ENCODE measurements at places on chromosomes 5 and 9.

GRCh38 chr9:4192450-4192849, 107.4 kb downstream of the GLIS3 start:
- DNase-seq, result no peak

- no peak for DNase-seq
Measured at GRCh38 chr9:116124472-116125040, 29.0 kb upstream of the PAPPA start.

DNA sequence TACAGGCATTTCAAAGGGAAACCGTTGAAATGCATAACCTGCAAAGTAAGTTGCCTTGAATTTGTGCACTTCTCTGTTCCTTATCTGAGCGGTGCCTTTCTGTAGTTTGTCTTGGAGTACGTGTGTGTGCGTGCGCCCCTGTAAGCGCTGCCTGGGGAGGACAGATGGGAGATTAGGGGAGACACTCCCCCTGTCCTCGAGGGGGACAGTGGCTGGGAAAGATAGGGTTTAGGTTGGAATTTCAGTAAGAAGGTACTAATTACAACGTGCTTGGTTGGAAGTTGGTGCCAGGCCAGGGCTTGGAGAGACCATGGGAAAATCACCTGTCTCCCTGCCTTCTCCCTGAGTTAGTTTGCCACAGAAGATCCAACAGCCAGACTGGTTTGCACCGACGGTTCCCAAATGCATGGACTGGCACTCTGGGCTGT, 73.2 kb downstream of the PIK3R1 start:
- no peak for DNase-seq

GRCh38 chr5:149254506-149254905, 17.2 kb upstream of the AFAP1L1 start:
- DNase-seq, result no peak

DNA sequence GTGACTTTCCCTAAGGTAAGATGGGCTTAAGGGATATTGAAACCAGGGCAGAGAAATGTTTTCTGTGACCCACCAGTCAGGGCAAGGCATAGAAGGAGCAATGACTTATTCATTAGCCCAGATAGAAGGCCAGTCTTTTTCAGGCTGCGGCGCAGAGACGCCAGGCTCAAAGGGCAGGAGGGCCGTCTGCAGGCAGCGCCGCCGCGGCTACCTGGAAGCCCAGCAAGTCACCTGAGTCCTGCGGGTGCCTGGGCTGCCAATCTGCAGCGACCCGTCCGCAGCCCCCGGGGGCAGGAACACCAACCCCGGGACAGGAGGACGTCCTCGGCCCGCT, 322 bp upstream of the SH3GL2 start:
- DNase-seq, result no peak

GRCh38 chr5:147098233-147098790, 136.5 kb upstream of the STK32A start:
- peak; percentile 47 for DNase-seq

GRCh38 chr9:89379508-89380115, 61.3 kb downstream of the SECISBP2 start:
- DNase-seq, result no peak

DNA sequence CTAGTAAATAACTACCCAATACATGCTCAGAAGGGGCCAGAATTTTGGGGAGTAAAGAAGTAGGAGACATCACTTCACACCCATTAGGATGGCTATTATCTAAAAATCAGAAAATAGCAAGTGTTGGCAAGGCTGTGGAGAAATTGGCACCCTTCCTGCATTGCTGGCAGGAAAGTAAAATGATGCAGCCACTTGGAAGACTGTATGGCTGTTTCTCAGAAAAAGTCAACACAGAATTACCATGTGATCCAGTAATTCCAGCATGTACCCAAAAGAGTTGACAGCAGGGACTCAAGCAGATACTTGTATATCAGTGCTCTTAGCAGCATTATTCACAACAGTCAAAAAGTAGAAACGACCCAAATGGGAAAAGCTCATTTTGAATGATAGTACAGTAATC, 107.6 kb downstream of the APBA1 start:
- no peak for DNase-seq

DNA sequence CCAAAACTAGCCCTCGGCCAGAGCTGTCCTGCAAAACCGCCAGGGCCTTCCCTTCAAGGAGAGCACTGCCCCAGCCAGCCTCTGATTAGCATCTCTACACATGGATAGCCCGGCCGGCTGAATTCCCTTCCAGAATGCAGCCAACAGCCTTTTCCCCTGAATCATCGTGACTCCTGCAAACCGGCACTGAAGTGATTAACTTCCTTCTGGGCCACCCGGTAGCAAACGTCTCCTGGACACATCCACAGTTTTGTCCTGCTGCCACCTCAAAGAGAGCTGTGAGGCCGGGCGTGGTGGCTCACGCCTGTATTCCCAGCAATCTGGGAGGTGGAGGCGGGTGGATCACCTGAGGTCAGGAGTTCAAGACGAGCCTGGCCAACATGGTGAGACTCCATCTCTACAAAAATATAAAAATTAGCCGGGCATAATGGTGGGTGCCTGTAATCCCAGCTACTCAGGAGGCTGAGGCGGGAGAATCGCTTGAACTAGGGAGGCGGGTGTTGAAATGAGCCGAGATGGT, 21.1 kb upstream of the EEIG1 start:
- DNase-seq, result no peak

GRCh38 chr5:88792144-88792840, 90.7 kb downstream of the MEF2C start:
- no peak for DNase-seq

DNA sequence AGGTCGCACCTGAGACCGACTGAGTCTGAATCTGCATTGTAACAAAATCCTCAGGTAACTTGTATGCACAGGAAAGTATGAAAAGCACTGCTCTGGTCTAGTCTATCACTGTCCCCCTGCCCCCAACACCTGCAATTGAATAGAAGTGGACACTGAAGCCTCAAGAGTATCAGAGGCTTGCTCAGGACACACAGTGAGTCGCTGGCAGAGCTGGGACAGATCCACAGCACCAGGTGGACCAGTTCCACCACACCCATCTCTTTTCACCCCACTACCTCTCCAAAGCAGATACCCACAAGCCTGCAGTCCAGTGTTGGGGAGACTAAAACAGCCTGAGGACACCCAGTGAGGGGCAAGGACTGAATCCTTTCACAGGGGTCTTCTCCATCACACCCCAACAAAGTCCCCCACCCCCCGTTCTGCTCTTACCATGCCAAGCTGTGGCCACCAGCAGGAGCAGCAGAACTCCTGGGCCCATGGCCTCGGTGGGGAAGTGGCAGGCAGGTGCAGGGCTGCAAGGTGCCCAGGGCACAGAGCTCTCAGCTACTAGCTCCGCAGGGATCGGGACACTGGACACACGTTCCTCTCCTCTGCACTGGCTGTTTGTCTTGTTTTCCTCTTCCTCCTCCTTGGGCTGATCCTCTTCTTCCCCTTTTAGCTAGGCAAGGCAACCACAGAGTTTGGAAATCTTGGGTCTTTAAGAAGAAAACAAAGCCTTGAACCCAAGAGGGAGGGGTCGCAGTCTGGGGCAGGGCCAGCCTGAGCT, at the start of gene CSF1R:
TSS of gene CSF1R (minus strand) at position 605 of the 766 bp plus-strand sequence. CDS start at position 478, 127 bp downstream.
- DNase-seq, result no peak

DNA sequence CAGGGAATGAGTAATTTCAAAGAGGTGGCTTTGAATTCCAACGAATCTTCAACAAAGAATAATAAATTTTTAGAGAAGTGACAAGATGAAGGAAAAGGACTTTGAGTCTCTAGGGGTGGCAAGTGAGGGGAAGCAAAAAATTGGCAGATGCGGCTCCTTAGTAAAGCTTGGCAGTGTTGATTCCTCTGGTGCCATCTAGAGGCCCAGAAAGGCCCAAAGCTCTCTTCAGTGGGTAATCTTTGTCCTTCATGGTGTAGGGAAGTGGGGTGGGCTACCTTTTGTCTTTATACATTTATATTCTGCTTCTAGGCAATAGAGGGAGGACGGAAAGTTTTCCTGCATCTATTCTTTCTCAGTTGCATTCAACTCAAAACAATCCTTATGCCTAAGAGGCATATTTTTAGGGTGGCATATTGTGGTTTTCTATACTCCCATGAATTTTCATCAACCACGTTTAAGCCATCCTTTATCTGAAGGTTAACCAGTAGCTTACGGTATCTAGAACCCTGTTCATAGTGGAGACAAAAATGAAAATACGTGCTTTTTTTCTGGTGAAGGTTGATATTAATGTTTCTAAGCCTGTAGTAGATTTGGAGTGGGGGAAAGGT, 17.5 kb upstream of the ROPN1L start:
- peak; percentile 78 for DNase-seq

DNA sequence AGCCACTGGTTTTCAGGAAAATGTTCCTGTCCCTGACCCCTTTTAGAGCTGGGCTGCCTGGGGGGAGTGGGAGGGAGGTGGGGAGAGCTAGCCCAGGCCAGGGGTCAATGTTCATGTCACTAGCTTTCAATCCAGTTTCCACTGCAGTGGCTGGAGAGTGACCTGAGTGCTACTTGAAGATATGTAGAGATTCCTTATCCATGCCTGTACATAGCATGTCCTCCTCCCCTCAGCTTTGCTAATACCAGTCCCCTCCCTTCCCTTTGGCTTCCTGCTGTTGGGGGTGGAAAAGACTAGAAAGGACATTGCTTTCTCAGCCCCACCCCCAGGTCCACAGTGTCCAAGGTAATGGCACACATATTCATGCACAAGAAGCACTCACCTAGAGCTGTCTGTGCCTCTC, 7.8 kb downstream of the DNAJB5 start:
- DNase-seq, result no peak

GRCh38 chr9:18459962-18460584, 13.9 kb upstream of the ADAMTSL1 start:
- no peak for DNase-seq

GRCh38 chr5:154734370-154735248, 20.6 kb upstream of the LARP1 start:
- no peak for DNase-seq

GRCh38 chr5:130213607-130214006, 309.3 kb downstream of the CHSY3 start:
- DNase-seq, result no peak

GRCh38 chr5:178206166-178207101, 2.1 kb downstream of the HNRNPAB start:
- DNase-seq, result no peak

DNA sequence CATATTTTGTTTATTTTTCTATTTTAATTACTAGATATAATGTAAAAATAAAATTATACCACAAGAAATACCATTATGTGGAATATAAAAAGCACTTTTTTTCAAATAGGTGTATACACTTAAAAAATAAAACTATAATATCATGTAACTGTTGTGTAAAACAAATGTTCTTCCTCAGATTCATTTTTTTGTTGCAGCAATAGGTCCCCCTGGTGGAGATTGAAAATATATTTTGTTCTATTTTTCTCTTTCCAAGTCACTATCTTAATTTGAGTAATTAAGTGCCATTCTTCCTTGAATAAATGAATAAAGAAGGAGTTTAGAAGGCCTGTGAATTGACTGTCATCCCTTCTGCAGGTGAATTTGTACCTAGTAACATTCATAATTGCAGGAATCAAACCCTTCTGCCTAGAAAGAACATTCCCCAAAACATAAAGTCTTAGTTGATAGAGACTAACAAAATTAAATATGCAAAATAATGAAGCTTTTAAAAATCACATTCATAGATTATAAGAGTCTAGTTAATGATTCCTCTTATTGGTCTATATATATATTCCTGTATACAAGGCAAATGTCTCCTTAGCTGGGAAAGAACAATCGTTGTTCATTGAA, 23.4 kb downstream of the CETN3 start:
- DNase-seq, result peak; percentile 7

DNA sequence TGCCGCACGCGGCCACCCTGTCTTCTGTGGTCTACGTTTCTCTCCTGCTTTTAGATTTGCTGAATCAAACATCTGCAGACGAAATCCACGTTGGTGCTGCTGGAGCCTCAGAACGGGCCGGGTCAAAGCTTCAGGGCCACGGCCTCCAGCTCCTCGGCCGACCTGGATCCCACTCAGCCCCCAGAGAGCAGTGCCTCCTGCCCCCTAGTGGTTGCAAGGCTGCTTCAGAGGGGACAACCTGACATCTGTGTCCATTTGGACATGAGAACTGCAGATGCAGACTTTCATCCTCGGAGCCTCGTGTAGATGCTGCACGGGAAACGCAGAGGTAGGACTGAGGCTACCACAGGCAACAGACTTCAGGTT, 23.0 kb upstream of the SLC6A3 start:
- peak; percentile 67 for DNase-seq

GRCh38 chr5:90642706-90643229, 84.2 kb downstream of the ADGRV1 start:
- DNase-seq, result no peak

DNA sequence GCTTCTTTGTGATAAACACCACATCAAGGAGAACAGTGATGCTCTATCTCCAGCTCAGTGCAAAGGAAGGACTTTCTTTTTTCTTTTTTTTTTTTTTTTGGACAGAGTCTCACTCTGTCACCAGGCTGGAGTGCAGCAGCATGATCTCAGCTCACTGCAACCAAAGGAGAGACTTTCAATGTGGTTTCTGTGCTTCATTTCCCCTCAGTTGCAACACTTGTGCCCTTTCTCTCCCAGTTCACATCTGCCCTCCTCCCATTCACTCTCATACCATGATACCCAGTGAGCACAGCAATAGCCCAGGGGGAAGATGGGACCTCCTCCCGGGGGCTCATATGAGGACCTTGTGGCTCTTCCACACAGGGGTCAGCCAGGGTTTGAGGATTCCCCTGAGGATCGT, 110.0 kb downstream of the MTRR start:
- no peak for DNase-seq

GRCh38 chr5:163503106-163504078, 2.0 kb upstream of the MAT2B start:
- DNase-seq, result no peak

DNA sequence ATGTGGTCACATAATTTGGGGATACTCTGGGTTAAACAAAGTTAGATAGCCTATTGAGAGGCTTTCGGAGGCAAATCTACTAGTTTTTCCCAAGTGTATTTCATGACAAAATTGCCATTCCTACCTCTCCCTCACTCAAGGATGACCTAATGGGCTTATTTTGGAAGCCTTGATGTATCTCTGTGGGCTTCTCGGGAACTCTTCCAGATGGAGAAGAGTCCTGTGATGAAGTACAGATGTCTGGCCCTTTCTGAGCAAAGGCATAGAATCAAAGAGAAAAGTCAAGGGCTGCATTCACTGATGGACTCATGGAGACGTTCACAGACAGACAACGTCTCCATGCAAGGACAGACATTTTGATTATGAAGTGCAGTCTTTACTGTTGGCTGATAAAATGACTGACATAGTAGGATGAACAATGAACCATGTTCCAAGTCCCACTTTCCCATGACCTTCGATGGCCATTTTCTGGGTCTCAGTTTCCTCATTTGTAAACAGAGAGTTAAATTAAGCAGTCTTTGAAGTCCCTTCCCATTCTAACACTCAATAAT, 347.2 kb upstream of the CD180 start:
- DNase-seq, result no peak

GRCh38 chr9:34089311-34089710, 37.2 kb downstream of the DCAF12 start:
- no peak for DNase-seq
